Renal cortical epithelial cell (primary cell): ENCODE measurements at places on chromosomes 4 and X.

DNA sequence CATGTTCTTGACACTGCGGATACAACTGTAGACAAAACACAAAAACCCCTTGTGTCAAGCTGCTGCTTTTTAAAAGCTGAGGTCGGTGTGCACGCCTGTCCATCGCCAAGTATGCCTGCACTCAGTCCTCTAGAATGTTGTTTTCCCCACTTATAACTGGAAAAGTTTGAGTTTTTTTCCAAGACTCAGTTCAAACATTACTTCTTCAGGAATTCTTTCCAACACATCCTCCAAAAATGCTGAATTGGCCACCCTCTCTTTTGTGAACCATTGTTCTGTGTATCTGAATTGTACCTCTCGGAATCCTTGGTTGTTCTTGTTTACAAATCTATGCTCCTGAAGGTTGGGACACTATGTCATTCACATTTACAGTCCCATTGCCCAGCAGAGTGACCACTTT lies 94.6 kb downstream of the REELD1 start:
- no peak for DNase-seq

DNA sequence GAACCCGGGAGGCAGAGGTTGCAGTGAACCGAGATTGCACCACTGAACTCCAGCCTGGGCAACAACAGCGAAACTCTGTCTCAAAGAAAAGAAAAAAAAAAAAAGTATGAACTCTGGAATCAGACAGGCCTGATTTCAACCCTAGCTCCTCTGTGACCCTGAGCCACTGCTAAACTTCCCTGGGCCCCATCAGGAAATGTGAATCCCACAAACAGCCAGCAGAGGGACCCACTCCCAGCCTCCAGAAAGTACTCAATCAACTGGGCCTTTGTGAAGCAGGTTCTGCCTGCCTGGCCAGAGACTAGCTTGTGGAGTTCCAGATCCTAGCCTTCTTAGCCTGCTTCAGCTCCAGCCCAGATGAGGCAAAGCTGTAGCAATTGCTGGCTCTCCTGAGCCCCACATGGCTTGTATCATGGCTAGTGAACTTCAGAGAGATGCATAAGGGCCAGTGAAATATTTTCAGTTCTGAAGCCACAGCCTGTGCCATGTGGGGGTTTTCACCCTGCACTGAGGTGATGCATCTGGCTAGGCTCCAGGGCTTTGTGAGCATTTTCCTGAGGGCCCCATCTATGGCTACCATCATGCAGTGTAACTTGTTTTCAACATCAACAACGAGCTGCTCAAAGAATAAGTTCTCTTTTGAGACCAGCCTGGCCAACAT lies 7.2 kb upstream of the IDS start:
- DNase-seq = peak; percentile 35

GRCh38 chr4:121053601-121054143 lies 18.7 kb downstream of the NDNF start:
- DNase-seq = peak; percentile 76

GRCh38 chrX:37542791-37543190 lies 28.7 kb upstream of the LANCL3 start:
- DNase-seq = no peak

DNA sequence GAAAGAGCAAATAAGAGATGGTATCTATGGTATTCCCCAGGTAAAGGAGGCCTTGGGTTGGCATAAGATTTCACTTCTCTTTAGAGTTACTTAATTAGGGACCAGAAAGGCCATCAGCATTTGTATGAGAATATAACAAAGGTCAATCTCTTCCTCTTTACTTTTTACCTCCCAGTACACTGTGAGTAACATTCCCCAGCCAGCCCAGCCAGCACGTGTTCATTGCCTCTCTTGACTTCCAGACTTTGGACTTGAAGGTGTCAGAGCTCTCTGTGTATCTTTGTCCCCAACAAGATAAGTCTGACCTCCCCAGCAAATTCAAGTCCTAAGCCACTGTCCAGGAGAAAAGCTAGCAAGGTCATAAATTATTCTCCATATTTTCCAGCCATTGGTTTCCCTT lies 110.5 kb downstream of the AR start:
- DNase-seq = no peak

DNA sequence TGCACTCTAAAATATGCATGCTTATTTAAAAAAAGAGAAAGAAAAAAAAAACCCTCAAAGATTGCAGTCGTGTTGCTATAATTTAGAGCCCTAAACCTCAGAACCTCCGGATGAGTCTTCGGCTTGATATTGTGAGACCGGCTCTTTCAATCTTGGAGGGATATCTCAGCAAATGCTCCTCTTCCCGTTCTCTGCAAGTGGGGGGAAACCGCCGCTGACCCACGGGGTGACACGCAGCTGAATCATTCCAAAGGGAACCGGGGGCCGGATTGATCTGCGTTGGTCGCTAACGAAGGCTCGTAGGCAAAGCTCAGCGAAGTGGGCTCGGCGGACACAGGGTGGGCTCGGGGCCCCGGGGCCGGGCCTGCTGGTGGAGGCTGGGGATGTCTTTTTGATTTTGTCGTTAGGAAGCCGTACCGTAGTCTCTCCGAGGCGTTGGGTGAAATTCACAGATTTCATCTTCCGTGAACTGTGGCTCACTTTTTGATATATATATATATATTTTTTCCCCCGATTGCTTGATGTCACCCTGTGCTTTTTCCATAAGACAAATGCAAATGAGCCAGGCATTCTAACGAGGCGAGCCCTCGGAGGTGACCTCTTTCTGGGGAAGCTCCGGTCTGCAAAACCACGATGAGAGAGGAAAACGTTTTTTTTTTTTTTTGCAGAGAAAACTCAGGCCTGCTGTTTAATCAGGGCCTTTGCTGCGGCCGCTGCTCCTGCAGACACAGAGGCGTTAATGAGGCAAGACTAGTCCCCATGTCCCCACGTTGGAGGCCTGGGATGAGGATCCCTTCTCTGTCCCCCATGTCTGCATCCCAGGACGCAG lies 110.7 kb upstream of the PPP2R3B start:
- no peak for DNase-seq
